HT1080 (cell line): ENCODE measurements at places on chromosomes 2 and 18. TPM values are rescaled to one million over a fixed set of nuclear protein-coding genes. Genes with fewer than 3 reads are reported as not detected.

Gene GLI2
- total RNA-seq: 4.1 and 7.9 TPM in 2 replicates

DNA sequence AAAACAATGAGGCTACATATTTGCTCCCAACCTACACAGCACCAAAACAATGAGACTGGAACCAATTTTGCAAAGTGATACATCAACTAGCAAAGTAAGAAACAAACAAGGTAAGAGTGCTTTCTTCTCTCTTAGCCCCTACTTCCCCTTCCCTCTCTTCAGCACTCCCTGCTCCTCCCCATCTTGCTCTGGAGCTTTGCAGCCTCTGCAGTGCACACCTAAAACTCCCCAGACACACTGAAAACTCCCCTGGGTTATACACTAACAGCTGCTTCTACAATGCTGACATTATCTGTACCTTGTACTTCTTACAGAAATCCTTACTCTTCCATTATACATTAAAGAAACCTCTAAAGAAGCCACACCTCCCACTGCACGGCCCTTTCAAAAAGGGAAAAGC lies 93.7 kb downstream of the RBMS1 start:
- DNase-seq: no peak

DNA sequence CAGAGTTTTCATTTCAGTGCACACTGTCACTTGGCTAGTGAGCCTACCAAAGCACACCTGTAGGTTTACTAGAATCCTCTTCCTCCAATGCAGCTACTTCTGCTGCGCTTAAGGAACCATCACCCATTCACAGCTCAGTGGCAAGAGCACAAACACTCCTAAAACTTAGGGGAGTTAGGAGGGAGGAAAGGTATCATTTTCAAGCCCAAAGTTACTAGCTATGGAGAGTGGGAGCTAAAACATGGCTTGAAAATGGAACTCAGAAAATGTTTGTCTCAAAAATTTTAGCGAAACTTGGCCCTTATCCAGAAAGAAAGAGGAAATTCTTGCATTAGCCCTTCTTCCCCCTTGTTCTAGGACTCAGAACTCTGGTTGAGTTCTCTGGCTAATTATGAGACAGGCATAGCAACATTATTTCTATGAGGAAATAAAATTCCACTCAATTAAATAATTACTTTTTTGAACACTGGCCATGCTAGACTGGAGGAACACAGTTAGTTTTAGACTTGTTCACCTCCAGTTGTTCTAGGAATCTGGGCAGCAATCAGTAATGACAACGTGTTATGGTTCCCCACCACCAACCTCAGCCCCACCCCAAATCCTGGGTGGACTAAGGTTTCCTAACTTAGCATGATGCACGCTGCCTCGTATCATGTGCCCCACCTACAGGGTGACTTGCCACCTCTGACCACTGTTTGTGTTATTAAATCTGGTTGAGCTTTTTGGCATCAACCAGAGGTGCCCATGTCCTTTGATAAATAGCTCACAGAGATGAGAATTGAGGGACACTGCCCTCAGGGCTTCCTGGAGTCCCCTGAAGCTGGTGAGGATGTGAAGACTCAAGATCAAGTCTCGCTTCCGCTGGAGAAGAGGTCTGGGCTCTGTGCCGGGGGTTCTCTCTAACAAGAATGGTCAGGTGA lies 32.8 kb downstream of the LPIN2 start:
- DNase-seq: no peak

GRCh38 chr2:134379722-134380121 lies 125.8 kb downstream of the MGAT5 start:
- DNase-seq: no peak

DNA sequence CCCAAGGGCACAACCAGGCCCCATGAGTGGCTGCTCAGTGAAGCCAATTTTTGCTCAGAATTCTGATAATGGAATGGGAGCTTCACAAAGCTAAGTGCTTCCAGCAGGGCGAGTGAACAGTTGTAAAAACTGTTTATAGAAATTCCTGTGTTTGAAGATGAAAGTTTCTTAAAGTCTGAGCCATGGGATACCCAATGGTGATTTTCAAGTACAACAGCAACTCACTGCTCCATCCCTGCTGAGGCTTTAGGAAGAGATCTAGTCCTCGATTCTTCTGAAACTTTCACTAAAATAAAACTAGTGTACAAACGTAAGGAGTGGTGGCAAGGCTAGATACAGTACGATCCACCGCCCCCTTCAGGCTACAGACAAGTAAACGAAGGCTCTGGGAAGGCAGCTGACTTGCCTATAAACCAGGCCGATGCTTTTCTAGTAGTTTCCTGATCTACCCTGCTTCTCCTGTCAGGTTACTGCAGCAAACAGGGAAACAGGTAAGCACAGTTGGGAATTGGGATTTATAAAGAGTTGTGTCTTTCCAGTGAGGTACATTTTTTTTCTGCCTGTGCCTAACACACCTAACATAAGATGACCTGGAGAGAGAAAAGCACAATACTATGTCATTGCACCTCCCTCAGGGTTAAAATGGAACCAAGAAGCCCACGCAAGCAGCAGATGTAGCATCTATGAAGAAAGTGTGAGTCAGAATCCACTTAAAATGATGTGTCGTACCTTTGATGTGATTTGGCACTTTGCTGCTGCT lies 108.7 kb downstream of the UXS1 start:
- peak; percentile 23 for DNase-seq

DNA sequence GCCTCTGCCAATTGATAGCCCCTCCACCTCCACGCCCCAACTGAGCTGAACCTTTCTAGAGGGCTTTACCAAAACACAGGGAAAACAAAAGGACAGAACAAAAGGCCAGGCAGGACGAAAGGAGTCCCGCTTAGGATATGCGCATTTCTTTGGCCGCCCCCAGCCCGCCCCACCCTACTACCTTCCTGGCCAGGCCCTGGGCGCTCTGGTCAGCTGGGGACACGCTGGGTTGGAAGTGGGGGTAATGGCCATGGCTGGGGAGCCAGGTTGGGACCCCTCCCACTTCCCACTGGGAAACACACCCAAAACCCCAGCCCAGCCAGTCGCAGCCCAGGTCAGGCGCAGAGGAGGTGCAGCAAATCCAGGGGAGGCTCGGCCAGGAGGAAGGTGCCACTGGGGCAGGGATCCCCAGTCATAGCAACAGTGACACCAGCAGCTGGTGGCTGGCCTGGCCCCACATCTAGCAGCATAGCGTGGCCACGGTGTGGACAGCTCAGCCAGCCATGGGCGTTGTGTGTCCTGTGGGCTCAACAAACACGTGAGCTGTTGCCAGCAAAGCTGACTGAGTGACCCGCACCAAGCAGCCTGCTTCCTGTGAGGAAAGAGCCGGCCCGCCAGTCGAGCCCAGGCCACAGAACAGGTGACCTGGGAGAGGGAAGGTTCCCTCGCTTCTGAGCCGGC lies 24.6 kb upstream of the B3GNT7 start:
- no peak for DNase-seq

GRCh38 chr18:47522359-47522758 lies 270.9 kb upstream of the SKOR2 start:
- peak; percentile 44 for DNase-seq
